Ovary (tissue), 10 donors: ENCODE measurements at places on chromosomes 1 and 21.

GRCh38 chr21:44878053-44878982 is 4.8 kb upstream of the PTTG1IP start:
- DNase-seq = no peak

DNA sequence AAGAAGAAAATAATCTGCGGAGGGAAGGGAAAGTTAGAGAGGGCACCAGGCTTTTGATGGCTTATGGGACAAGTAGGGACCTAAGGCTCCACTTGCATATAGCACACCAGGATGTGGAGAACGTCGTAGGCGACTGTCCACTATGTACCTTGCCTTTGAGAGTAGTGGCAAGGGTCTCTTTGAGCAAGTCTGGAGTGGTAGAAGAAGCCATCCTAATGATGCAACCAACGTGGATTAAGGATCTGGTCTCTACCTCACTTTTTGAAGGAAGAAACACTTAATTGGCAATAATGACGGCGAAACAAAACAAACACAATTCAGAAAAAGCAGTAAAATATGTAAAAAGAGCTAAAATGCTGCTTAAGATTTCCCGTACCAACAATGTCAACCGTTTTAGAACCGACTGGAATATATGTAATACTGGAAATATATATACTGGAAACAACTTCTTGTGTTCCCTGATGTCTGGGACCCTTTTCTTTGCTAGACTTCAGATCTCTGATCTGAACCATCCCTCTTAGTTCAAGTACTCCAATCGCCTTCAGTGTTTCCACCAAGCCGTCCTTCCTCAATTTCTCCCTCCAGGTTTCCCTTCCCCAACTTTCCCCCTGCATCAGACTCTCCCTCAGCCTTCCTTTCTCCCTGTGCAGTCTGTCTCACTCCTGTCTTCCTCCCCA is 821 bp upstream of the KHDRBS1 start:
- DNase-seq = no peak

- no peak for DNase-seq
Observed at GRCh38 chr21:31515253-31515652, 144.2 kb upstream of the SOD1 start.

- no peak for DNase-seq
Observed at GRCh38 chr1:50508040-50508586, 84.9 kb upstream of the DMRTA2 start.

DNA sequence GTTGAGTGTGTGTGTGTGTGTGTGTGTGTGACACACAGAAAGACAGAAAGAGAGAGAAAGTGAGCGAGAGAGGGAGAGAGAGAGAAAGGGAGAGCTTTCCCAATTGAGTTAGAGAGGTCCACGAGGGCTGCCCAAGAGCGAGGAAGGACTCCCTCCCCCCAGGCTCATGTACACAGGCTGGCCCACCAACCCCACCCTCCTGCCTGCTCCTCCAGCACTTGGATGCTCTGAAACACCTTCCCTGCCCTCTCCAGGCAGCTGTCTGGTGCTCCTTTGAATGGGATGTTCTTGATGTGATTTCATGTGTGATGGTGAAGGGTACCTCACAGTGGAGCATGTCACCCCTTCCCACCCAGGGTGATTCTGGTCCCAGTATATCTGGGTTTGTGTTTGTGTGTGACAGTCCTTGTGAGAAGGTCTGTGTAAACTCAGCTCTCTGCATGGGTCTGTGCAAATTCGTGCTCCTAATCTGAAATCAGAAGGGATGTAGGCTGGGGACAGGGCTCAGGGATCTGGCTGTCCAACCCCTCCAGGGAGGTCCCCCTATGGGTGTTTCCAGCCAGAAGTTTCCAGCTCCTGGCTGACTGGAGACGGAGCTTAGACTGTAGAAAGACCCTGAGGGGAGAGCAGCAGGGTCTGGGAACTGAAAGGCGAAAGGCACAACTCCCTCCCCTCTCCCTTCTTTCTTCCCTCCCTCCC is 6.8 kb upstream of the PEAR1 start:
- no peak for DNase-seq

DNA sequence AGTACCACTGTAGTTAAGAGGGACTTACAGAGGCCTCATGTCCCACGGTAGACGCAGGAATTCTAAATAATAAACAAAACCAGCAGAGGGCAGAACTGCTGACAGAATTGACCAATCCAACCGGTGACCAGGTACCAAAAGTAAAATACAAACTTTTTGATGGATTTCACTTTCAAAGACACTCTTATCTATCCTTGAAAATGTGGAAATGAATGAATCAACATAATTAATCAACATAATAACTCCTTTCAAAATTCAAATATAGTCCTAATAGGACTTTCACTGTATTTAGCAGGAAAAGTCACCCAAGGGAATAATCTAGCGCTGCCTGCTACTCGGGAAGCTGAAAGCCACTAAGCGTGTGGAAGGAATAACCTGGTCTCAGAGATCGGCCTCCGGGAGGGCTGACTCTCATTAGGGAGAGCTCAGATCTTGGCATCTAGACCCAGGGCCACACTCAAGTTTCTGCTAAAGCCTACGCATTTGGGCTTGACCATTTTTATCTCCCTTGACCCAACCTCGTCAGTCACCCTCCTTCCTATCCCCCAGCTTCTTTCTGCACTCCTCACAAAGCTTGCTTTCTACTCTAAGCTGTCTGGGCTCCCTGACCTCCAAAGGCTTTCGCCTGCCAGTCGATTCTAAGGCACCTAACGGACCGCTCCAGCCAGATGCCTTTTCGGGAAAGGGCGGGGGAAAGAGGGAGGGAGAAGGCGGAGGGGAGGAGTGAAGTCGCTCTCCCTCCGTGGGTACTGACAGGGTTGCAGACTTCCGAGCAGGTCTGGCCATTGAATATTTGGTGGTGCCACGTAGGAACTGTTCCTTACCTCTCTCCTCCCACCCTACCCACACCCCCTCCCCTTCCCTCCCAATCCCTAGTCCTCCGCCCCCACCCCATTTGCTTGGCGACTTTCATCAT is 1.6 kb downstream of the COL11A1 start:
- DNase-seq = peak; percentile 31

DNA sequence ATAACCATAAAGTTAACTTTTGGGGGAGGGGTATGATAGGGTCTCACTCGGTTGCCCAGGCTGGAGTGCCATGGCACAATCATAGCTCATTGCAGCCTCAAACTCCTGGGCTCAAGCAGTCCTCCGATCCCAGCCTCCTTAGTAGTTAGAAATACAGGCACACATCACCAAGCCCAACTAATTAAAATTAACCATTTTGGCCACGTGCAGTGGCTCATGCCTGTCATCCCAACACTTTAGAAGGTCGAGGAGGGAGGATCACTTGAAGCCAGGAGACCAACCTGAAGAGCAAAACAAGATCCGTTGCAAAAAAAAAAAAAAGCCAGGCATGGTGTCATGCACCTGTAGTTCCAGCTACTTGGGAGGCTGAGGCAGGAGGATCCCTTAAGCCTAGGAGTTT is 26.6 kb upstream of the MED18 start:
- DNase-seq = no peak

- DNase-seq = no peak
Observed at GRCh38 chr1:231278100-231278790, 37.2 kb downstream of the GNPAT start.

DNA sequence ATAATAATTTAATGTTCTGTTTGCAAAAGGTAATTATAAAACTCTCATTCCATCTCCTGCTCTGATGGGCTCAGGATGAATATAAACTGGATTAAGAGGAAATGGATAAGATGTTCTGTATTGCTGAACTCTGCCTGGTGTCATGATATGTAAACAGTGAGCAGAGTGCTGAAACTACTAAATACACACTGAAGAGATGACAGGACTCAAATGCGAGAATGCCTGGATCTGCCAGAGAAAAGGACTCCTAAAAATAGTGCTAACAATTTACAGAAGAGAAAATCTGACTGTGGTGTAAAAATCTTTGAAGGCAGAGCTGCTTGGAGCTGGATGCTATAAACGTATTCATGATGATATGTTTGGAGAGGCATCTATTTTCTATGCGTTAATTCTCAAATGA is 303.2 kb downstream of the RWDD3 start:
- no peak for DNase-seq

DNA sequence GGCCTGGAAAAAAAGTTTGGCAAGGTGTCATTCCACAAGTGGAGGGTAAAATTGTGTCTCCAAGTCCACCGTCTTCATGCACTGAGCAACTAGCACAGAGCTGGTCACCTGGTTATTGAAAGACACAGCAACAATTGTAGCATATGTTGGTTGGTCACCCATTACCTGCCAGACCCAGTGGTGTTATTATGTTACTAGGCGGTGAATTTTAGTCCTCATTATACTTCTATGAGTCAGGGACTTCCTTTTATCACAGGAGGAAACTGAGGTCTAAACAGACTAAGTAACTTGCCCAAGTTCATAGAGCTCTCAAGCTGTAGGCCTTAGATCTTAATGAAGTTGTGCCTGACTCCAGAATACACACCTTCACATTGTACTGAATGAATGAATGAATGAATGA is 94.9 kb upstream of the VANGL1 start:
- no peak for DNase-seq

GRCh38 chr1:78075621-78076020 is 29.9 kb downstream of the GIPC2 start:
- DNase-seq = no peak

DNA sequence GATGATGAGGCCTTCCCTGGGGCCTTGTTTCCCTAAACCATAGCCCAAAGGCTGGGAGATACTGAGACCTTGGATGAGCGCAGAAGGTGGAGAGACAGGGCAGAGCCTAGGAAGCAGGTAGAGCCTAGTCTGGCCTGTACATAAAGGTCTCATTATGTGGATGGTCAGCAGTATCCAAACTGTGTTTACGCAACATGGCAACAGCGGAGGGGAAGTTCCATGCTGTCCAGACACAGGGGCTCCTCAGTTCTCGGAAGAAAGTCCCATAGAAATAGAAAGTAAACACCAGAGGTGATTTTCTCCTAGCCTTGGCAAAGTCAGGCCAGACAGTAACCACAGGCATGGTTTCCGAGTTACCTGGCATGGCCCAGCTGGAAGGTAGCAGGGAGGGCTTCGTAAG is 42.1 kb upstream of the MPZL1 start:
- no peak for DNase-seq

GRCh38 chr1:162951553-162952315 is 90.8 kb upstream of the CCDC190 start:
- no peak for DNase-seq

DNA sequence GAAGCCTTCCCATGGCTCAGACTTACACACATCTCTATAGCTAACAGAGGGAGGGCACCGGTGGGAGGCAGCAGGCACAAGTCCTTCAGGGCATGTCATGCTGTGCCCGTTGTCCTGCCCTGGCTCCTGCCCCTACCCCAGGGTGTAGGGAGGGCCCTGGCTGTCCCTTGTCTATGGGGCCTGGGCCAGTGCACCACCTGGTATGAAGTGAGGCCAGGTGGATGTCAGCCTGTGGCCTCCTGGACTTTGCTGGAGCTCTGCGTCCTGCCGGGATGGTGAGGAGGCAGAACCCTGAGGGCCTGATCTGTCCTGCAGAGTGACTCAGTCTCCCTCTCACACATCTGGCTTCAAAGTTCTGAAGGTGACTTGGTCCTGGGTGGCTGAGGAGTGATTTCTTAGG is 47.3 kb upstream of the GPR37L1 start:
- no peak for DNase-seq

DNA sequence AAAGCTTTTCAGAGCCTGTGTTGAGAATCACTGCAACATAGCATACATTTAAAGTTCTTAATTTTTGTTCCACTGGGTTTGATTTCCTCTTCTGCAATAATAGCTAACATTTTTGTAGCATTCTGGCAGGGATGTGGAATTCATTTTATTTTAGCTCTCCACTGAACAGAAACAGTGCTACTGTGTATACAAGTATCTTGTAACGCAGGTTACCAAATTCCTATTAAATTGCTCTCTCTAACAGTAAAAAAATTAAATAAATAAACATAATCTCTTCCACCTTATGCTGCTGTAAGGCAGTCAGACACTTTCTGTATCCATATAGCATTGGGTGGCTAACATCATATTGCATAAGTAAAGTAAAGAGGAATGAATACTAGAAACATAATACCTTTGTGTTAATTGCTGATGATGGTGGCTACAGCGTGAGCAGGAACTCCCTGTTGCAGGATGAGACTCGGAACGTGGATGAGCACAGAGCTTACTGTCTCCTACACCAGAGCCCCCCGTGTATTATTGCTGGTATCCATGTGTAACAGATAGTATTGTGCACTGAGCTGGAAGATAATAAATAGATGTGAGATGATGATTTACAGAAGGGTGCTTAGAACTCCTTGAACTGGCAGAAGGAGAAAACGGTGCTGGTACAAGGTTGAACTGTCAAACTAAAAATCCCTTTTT is 276.9 kb upstream of the SNX7 start:
- no peak for DNase-seq

GRCh38 chr1:3557366-3557765 is 53.9 kb downstream of the MEGF6 start:
- no peak for DNase-seq

DNA sequence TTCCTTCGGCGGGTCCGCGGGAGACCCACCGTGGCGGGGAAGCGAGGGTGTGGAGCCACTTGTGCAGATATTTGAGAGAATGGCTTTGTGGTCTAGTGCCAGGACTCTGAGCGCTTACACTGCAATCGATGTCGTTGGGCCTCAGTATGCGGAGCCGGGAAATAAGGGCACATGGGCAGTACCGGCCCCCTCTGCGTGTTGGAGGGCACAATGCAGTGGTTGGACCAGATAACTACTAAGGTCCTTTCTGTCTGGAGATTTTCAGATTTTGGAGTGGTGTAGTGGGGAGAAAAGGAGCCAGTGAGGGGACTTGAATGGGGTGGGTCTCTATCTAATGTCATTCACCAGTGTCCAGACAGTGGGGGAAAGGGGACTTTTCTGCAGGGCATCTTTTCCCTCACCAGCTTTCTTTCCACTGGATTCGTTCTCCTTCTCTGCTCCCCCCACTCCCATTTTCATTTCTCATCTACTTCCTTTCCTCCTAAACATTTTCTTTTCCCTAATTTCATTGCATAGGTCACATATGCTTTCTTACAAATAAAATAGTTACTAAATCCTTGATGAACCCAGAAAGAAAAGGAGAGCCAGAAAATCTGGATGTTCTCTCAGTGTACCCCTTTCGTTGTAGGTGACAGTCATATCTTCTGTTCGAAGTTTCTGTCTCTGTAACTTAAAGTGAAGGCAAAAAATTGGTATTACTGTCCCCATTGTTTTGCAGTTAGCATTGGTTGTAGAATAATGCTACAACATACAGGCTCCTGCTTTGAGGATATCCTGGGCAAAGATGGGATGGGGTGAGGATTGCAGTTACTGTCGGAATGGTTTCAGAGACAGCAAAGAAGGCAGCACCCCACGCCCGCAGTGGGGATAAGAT is 1.4 kb downstream of the ATF3 start:
- no peak for DNase-seq

GRCh38 chr1:43620956-43621355 is 29.0 kb upstream of the KDM4A start:
- DNase-seq = no peak
